ENCODE measurements at places on chromosomes 6 and 20.
A peak's percentile ranks its signal among the peaks of the same experiment; 100 is the strongest.

- DNase-seq, result no peak
Measured at GRCh38 chr20:41889844-41890224, 271.7 kb upstream of the CHD6 start.

DNA sequence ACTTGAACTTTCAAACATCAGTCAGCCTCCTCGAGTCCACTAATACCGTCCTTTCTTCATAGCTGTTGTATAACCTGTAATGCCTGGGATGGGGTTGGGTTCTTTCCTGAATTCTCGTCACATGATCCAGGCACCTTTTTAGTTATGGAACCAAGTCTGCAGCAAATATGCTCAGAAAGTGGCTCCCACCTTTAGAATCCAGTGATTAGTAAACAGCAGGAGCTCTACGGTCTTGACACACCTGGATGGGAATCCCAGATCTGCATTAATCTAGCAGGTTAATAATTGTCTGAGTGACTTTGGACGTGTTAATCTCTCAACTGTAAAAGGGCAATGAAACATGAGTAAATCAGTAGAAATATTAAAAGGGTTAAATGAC lies 729 bp upstream of the ZHX3 start:
- DNase-seq, result no peak

GRCh38 chr6:108562503-108562993 lies 1.8 kb downstream of the FOXO3 start:
- DNase-seq, result peak; percentile 92

- DNase-seq, result no peak
Measured at GRCh38 chr20:51886891-51887608, 84.7 kb upstream of the SALL4 start.

DNA sequence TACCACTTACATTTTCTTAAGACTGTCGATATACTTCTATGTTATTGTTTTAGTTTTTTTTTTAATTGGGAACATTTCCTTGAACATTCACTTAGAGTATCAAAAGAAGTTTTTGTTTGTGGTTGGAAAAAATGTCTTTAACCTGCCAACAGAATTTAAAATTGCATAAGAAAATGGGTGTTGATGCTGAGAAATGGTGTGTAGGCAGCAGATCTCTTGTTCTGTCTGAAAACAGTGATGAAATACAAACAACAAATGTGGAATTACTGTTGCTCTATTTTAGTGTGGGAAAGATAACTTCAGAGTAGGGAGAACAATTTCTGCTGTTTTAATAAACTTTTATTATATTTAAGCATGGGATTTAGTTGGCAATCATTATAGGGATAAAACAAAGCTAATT lies 293.5 kb downstream of the CDKAL1 start:
- no peak for DNase-seq

GRCh38 chr6:6220718-6221117 lies 99.7 kb downstream of the F13A1 start:
- DNase-seq, result no peak

DNA sequence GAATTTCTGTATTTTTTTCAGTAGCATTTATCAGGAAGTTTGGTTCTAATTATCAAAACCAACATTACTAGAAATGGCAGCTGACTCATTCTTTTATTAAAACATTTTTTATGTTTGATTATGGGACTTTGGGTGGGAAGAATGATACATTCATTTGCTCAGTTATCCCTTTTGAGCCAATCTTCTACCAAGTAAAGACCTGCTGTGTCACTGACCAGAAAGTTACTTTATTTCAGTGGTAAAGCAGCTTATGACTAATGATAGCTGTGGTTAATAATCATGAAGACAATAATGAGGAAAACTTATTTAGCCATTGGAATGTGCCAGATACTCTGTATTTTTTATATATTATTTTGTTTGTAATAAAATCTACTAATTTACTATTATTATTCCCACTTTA lies 142.3 kb downstream of the FARS2 start:
- DNase-seq, result no peak

DNA sequence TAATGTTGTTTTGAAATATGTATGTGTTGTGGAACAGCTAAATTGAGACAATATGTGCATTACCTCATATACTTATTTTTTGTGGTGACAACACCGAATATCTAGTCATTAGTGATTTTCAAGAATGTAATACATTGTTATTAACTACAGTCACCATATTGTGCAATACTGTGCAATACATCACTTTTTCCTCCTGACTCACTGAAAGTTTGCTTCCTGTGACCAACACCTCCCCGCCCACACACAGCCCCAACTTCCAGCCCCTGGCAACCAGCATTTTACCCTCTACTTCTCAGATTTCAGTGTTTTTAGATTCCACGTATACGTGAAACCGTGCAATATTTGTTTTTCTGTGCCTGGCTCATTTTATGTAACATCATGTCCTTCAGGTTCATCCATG lies 627.9 kb downstream of the PRKN start:
- no peak for DNase-seq

DNA sequence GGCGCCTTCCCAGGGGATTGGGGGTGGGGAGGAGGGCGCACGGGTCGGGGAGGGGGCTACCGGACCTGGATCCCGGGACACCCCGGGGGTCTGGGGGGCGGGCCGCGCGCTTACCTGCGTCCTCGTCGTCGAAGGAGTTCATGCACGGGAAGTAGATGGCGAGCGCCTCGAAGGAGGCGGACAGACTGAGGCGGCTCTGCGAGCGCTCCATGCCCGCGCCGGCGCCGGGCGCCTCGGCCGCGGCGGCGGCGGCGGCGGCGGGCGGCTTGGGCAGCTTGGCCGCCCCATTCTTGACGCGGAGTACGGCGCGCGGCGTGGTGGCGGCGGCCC lies 320 bp downstream of the RIMS4 start:
- DNase-seq, result no peak

GRCh38 chr20:47249913-47250312 lies 106.6 kb downstream of the ZMYND8 start:
- no peak for DNase-seq

- DNase-seq, result no peak
Measured at GRCh38 chr20:33970229-33970628, 23.5 kb upstream of the RALY start.

GRCh38 chr6:16286151-16286522 lies 47.8 kb downstream of the GMPR start:
- peak; percentile 84 for DNase-seq

GRCh38 chr6:41691426-41692079 lies 43.9 kb downstream of the TFEB start:
- no peak for DNase-seq

Measured in H9 (cell line).